Omental fat pad (tissue), 4 donors: ENCODE measurements at places on chromosomes 5 and 9.

DNA sequence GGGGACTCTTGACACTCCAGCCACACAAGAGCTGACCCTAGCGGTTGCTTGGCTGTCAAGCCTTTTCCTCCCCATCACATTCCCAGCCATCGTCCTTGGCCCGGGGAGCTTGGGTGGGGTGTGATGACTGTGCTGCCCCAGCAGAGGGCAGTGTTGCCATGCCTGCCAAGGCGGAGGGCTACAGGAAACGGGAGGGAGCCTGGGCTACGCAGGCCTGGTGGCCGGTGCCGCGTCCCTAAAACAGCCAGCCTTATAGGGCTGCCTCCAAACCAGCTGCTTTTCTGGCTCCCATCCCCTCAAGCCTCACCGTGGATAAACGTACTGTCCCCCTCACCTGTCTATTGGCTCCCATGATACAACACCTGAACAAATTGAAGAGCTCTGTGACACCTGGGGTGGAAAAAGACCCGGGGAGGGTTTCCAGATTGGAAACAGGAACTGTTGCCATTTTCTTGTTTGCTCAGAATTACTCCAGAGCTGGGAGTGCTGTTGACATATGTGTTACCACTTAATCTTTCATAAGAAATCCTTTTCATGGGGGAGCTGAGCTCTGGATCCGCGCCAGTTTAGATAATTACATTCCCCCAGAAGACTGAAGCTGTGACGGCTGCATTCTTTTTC, 72.8 kb upstream of the ASTN2 start:
- no peak for DNase-seq

- DNase-seq: no peak
These were observed 23.8 kb downstream of the DAB2 start for GRCh38 chr5:39400713-39401578.

- no peak for DNase-seq
These were observed 14.4 kb downstream of the ELAVL2 start for GRCh38 chr9:23811633-23812032.

DNA sequence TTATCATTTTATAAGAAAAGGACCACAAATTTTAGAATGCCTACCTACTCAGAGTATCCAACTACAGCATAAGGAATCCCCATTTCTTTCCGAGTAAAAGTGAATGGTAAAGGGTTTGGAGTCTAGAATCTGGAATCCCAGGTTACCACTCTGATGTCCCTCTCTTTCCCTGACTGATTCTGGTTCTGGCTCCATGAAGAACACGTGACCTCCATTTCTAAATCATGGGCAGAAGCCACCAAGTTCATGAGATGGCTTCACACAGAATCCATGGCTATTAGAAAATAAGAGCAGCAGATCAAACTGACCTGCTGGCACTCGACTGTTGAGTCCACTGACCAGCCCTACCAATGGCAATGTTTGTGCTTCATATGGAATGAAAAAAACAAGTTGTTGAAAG, 40.7 kb downstream of the PFDN1 start:
- no peak for DNase-seq

DNA sequence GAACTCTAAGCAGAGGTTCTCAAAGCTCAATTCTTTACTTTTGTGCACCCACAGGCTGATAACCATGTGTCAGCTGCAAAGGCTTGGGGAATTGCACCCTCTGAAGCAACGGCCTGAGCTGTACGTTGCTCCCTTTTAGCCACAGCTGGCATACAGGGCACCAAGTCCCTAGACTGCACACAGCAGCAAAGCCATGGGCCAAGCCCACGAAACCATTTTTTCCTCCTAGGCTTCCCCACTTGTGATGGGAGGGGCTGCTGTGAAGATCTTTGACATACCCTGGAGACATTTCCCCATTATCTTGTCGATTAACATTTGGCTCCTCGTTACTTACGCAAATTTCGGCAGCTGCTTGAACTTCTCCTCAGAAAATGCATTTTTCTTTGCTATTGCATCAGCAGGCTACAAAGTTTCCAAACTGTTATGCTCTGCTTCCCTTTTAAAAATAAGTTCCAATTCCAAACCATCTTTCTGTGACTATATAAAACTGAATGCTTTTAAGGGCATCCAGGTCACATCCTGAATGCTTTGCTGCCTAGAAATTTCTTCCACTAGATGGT, 23.0 kb downstream of the KIAA0825 start:
- no peak for DNase-seq

- DNase-seq: no peak
These were observed 54.1 kb downstream of the MAN2A1 start for GRCh38 chr5:109743770-109744212.

DNA sequence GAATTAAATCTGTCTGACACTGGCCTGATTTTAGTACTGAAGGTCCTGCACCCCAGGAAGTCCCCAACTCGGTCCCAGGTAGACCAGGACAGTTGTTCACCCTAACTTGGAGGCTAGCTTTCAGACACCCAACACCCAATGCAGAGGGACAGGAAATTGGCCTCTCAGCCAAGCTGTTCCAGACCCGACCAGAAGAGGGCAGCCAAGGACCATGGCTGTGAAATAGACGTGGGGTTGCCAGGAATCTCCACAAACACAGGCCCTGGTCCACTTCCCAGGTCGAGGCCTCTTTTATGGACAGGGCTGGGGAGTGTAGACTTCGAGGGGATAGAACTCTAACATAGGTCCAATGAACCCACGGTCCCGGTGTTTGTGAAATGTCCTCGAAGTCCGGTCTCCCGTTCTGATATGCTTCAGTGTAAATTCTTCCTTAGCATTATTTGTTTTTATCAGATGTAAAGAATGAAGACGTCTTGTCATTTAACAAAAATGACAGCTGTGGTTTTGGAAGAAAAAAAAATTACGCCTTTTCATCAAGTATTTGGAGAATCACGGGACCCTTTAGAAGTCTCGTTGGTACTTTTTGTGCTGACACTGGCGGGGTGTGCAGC, 260.3 kb upstream of the ADAMTS16 start:
- peak; percentile 84 for DNase-seq

DNA sequence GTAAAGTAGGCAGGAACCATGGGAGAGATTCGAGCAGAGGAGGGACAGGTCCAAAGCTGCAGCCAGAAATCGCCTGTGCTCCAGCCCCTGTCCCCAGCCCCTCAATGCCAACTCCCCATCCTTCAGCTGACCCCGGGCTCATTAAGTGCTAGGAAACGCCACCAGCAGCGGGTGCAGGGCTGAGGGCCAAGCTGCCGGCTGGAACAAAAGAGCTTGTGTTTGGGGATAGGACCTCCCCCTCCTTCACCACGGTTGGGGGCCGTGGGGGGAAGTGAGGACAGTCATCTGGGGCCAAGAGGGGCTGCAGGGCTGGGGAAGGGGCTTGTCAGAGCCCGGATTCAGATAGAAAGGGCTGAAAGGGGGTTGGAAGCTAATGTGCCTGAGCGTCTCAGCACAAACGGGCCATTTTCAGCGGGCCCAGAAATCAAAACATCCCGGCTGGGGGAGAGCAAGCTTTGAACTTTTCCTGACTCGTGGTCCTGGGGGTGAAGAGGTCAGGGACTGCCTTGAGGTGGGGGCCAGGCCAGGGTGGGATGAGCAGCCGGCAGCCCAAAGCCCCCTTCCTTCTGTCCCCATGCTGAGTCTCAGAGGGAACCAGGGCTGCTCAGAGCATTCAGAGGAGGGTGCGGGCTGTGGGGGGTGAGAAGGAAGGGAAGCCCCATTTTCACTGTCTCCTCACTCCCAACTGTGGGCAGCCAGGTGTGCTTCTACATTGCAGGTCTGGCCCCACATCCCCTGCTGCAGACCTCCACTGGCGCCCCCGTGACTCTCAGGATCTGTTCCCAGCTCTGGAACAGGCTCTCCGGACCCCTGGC, 69.4 kb upstream of the DAB2IP start:
- DNase-seq: no peak

- DNase-seq: no peak
These were observed 181.9 kb downstream of the ESM1 start for GRCh38 chr5:54803471-54804011.

DNA sequence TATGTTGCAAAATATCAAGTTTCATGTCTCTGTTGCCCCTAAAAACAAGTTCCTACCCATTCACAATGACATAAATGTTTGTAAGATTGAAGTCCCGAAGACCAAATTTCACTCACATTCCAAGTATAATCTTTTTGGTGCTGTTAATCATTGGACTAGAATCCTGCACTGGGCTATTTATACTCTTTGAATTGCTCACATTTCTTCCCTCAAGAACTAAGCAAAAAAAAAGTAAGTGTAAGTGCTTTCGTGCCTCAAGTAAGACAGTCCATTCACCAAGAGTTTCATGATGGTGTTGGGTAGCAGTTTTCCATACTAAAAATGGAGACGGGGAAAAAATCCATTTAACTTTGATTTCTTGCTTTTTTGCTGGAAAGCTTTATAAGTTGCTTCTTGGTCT, 242.3 kb downstream of the EBF1 start:
- DNase-seq: no peak

DNA sequence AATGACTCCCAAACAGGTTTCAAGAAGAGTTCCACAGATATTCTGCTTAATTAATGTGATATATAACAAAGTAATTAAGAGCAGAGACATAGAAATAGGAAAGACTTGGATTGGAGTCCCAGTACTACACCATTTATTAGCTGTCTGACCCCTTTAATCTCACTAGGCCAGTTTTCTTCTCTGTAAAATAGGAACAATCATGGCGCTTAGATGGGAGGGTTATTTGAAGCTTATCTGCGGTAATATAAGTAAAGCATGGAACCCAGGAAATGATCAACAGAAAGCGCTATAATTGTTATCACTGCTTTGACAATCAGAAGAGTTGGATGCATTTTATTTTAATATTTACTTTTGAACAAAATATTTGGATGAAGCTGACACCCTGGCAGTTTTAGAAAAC, 71.3 kb upstream of the IFNE start:
- no peak for DNase-seq

DNA sequence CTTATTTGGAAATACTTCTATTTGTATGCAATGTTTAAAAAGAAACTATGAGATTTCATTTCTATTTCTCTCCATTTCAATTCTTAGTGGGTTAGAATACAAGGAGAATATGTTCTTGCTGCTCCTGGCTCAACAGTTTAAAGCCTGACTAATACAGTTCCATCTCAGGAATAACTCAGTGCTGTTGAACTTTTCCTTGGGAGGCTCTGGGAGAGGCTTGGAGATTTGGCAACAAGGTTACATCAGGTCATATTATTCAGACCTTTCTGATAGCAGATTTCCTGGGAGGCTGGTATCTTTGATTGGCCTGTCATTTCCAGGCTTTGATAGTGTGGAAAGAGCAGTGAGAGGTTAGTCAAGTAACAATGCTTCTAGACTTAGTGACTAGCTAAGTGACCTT, 481.7 kb upstream of the KLF4 start:
- DNase-seq: no peak

- DNase-seq: no peak
These were observed 312.8 kb downstream of the NDUFS4 start for GRCh38 chr5:53873235-53873634.

GRCh38 chr5:115494570-115495289, 49.8 kb downstream of the FEM1C start:
- DNase-seq: no peak

- no peak for DNase-seq
These were observed 73.7 kb upstream of the PJA2 start for GRCh38 chr5:109483395-109483971.

DNA sequence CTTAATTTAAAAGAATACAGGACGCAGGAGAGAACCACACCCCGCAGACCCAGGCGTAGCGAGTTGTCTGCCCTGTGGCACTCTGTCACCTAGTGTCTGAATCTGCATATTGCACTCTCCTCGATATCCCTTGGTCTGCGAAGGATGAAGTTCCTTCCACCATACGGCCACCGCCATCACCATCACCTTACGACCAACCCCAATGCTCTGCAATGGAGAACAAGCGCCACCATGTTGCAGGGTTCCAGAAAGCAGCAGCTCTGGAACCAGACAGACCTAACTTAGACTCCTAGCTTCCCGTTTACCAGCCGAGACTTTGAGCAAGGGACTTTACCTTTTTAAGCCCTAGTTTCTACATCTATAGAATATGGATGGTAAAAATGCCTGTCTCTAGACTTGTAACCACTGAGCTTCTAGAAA, 77.4 kb upstream of the DMRT1 start:
- no peak for DNase-seq

DNA sequence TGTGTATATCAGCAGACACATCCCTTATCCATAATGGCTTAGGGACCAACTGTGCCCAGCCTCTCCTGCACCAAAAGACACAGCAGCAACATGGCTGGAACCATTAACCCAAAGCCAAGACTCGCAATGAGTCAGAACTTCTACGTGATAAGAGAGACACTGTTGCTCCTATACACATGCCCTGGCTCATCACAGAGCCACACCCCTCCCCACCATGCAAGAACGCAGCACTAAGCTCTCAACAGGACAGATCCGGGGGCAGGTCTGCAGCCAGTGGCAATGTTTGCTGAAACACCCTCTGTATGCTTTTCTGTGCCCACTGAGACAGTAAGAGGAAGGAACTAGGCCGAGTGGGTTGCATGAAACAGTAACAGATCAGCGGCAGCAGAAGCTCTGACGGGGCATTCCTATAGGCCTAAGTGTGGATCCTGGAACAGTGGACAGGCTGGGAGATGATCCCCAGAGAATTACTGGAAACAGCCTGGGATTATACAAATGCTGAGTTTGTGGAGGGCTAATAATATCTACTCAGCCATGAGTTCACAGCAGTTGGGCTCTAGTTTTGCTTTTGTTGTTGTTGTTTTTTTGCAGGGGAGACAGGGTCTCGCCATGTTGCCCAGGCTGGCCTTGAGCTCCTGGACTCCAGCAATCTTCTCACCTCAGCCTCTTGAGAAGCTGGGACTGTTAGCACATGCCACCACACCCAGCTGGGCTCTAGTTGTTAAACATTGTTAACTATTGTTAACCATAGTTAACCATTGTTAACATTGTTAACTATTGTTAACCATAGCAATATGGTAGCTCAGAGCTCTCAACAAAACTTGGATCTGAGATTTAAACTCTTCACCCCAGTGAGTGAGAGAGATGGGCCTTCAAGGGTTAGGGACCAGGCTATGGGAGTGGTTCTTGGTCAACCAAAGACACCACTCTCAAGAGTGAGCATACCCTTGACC, 41.0 kb downstream of the B4GALT1 start:
- no peak for DNase-seq

GRCh38 chr9:131529597-131530545, 1.2 kb downstream of the UCK1 start:
- DNase-seq: no peak

DNA sequence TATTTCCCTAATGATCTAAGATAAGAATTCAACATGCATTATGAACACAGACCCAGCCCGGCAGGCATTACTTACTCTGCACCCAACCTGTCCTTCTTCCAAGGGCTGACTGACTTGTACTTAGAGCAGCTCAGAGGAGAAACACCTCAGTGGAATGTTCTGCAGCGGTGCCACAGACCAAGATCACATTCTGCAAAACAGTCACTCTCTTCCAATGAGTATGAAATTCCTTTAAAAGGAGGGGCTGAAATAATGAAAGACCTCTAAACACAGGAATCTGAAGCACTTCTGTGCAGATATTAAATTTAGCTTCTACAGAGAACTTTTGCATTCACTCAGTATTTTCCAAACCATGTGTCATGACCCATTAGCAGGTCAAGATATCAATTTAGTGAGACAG, 172.9 kb downstream of the ZDHHC21 start:
- no peak for DNase-seq

DNA sequence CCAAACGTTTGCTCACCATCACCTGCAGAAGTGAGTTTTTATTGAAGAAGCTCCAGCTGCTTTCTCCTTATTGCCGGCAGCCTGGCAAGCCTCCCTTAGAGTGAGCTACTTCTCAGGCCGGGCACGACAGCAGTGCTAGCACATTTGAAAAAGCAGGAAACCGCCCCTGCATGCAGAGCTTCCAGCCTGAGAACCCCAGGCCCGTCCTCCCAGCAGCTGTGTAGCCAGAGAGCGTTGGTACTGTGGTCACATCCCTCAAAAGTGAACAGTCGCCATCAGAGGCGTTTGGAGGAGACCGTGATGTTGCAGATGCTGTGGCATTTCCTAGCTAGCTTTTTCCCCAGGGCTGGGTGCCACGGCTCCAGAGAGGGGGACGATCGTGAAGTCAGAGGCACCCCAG, 23.5 kb downstream of the SLC25A25 start:
- no peak for DNase-seq
